ENCODE measurements at places on chromosomes 4 and X.

DNA sequence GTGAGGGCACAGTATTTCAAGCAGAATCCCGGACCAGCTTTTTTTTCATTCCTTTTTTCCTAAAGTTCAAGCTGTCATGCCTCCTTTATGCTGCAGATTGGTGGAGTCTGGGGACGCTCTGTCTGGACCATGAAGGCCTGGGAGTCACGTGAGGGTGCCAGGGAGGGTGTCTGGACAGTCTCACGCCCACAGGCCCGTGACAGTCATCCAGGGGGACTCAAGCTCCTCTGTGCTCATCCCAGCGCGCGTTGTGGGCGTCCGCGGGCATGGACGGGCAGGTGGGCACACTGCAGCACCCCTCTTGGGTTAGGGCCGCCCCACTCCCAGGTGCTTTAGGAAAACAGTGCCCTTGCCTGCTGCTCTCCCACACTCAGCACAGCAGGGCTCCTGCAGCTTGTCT lies 4.8 kb downstream of the CPZ start:
- no peak for DNase-seq

- DNase-seq = no peak
Observed at GRCh38 chr4:139808808-139809756, 143.5 kb downstream of the MGST2 start.

DNA sequence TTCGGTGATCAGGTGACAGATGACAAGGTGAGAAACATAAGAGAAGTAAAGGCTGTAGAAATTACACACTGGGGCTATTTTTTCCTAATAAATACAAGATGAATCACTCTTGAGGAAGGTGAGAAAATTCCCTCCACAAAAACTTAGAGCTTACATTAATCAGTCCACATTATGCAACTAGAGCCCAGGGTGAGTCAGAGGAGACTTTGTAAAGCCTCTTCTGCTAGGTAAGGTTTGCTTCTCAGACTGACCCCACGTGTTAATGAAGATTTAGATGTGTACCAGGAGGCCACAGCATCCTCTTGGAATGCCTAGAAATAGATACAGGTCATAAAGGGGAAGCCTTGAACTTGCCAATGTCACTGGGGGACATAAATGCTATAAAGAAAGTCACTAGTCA lies 396.0 kb upstream of the SMIM31 start:
- DNase-seq = no peak

DNA sequence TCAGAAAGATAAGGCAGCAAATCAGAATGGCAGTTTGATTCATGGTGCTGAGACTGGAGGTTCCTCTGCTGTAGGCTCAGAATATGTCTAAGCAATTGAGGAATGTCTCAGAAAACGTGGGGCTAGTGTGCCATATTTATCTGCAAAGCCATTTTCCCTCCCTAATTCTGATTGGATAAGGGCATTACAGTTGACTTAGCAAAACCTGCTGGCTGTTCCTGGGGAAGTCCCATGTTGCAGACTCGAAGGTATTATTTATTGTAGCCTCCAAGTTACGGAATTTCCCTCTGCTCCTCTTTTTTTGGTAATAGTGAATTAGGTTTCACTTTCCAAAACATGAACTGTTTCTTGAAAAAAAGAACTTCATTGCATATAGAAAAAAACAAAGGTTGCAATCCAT lies at the start of gene CXCL10:
Gene CXCL10, minus strand, starts transcription at position 109 of the 400 bp plus-strand sequence. Its CDS starts 66 bp downstream, at position 43.
- no peak for DNase-seq

- no peak for DNase-seq
Observed at GRCh38 chrX:117972711-117973109, 143.9 kb downstream of the KLHL13 start.

- no peak for DNase-seq
Observed at GRCh38 chr4:138030375-138030774, 211.8 kb downstream of the SLC7A11 start.

- no peak for DNase-seq
Observed at GRCh38 chrX:66005830-66006449, 33.9 kb downstream of the VSIG4 start.

- no peak for DNase-seq
Observed at GRCh38 chrX:107646735-107647134, 18.4 kb downstream of the PRPS1 start.

Data from NCI-H1105 (cell line).